ENCODE measurements at places on chromosomes 13 and 19. TPM values are rescaled to one million over a fixed set of nuclear protein-coding genes. Genes with fewer than 3 reads are reported as not detected.

GRCh38 chr19:42374826-42375376, 15.2 kb downstream of the CNFN start:
- no peaks in the 10 kb centered on the region for H3K4me1 ChIP-seq
- H3K27ac ChIP-seq, result no peak overlapping the region
- no peaks in the 10 kb centered on the region for H3K27me3 ChIP-seq
- no peak for DNase-seq
- H3K4me3 ChIP-seq, result no peak overlapping the region

COX6B2 gene
- not detected for total RNA-seq

DNA sequence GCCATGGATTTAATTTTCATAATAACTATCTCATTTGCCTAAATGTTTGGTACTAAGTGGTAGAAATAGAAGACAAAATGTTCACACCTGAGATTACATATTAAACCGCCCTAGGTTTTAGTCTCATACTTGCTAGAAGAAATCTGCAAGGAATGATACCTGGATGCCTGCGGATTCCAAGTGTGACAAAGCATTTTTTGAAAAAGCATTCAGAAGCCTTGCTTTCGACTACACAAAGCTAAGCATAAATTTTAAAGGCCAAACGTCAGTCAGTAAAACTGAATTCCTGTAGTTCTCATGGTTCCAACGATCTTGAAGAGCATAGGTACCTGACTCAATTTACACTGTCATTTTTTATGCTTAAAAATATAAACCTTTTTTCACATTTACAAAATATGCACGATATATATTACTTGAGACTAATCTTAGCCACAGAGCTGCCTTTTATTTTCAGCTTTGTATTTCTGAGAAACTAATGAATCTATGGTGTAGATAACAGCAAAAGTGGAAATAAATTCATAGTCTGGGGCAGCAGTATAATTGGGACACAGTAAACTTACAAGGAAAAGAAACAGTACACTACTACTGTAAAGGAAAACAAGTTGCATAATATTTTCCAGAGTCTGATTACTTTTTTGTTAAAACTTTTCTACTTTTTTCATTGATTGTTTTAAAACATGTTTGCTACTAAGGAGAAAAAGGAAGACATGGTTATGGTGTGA, 1.2 kb upstream of the LRRC63 start:
- no peak overlapping the region for H3K4me3 ChIP-seq
- H3K4me1 ChIP-seq, result peaks cover 14% of the 10 kb centered on the region
- H3K27me3 ChIP-seq, result peaks cover 54% of the 10 kb centered on the region
- H3K36me3 ChIP-seq, result no peaks in the 10 kb centered on the region

MUC16 gene
- not detected for total RNA-seq

GRCh38 chr19:6450166-6450565, 9.4 kb downstream of the SLC25A23 start:
- H3K27ac ChIP-seq, result no peak overlapping the region
- H3K27me3 ChIP-seq, result no peaks in the 10 kb centered on the region
- no peak for DNase-seq
- peaks cover 61% of the 10 kb centered on the region for H3K36me3 ChIP-seq
